ENCODE measurements at places on chromosomes 16 and 17. TPM values are rescaled to one million over a fixed set of nuclear protein-coding genes. Genes with fewer than 3 reads are reported as not detected.

DNA sequence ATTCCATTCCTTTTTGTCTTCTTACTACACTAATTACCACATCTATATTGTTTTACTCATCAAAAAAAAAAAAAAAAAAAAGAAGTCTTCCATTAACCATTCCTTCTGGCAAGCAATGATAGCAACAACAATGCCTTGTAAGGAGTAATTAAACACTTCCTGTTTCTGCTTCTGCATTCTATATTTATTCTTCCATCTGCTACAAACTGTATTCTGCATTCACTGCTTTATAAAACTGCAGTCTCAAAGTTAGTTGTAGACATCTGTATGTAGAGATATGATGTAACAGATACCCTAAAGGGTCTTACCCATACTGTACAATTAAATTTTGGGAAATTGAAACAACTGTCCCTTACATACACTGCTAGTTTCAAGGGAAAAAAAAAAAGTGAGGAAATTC, 28.7 kb upstream of the ABCA6 start:
- DNase-seq, result no peak

DNA sequence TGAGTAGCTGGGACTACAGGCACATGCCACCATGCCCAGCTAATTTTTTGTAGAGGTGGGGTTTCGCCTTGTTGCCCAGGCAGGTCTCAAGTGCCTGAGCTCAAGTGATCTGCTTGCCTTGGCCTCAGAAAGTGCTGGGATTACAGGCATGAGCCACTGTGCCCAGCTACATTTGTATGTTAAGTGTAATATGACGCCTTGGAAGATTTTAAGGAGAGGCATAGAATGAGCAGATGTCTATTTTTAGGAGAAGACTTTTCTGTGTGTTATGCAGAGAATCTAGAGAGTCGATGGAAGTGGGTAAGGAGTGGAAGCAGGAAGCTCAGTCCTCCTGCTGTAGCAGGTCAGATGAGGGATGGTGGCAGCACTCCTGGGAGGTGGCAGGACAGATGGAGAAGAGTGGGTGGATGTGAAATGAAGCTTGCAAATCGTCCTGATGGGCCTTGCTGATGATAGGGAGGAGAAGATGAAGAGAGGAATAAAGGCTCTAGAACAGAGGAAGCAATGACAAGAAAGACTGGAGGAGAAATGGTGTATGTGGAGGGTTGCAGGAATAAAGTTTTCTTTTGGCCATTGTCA, 125.3 kb downstream of the SHISA6 start:
- DNase-seq, result no peak

DNA sequence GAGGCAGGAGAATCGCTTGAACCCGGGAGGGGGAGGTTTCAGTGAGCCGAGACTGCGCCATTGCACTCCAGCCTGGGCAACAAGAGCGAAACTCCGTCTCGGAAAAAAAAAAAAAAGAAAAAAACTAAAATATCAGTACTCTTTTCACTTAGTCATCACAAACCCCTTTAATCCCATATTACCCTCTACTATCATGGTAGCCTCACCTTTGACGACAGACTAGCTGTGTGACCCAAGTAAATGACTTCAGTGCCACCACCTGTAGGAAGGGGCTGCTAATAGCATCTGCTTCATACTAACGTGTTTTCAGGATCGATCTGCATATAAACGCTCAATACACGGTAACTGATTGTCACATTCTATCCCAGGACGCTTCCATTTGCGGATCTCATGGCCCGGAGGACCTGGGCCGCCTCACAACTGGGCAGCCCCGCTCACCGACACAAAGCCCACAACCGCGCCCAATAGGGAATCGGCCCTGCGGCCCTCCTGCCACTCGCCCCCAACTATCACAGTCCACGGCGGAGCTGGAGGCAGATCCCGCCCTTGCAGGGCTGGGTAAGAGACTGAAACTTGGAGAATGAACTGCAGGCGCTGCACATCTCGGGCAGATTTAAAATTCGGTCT, 1.1 kb upstream of the ZNF263 start:
- no peak for DNase-seq

- DNase-seq, result no peak
Measured at GRCh38 chr16:87198328-87198832, 118.8 kb downstream of the C16orf95 start.

SLFN12L gene
- 1.3 TPM for total RNA-seq

Data from left colon (tissue), 2 donors.